T follicular helper cell (primary cell): ENCODE measurements at places on chromosomes 2 and 18.

- DNase-seq = no peak
These were observed 435.7 kb downstream of the ZEB2 start for GRCh38 chr2:144084114-144084661.

DNA sequence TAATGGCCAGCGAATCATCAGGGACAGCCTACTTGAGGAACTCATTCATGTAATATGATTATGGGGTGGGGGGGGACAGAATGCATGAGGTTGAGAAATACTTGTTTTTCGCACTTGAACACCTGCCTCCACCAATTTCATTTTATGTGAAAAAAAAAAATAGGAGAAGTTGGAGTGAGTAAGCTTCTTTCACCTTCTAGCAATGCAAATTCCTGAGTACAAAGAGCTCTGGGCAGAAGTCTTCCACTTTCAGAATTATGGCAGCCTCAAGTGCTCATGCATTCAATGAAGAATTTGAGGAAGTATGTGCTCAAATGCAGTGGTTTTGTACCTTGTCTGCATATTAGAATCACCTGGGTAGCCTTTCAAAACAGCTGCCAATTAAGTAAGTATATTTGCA lies 40.1 kb upstream of the GPD2 start:
- no peak for DNase-seq

DNA sequence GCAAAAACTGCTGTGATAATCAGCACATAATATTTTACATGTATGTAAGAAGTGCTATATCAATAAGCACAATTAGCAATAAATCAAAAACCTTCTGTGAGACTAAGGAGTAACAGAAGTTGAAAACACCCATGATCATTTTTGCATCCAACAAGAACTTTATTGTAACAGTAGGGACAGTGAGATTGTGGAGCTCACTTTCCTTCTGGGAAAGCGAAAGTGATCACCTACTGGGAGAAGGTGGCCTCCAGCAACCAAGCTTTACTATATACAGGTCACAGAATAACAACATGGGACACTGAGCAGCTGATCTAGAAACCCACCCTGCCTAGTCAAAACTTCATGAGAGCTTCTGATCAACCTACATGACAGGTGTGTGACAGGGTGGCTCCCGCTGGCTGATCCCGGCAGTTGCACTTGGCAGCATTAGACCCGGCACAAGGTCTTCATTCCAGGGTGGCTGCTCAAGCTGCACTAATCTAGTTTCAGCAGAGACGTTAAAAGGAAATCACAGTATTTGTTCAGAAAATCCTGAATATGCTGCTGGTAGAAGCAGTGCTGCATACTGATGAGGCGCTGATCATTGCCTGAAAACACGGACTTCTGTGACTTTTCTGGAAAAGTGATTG lies 63.5 kb upstream of the ARL5A start:
- DNase-seq = no peak

GRCh38 chr2:129877795-129878775 lies 101.4 kb upstream of the RAB6C start:
- no peak for DNase-seq

DNA sequence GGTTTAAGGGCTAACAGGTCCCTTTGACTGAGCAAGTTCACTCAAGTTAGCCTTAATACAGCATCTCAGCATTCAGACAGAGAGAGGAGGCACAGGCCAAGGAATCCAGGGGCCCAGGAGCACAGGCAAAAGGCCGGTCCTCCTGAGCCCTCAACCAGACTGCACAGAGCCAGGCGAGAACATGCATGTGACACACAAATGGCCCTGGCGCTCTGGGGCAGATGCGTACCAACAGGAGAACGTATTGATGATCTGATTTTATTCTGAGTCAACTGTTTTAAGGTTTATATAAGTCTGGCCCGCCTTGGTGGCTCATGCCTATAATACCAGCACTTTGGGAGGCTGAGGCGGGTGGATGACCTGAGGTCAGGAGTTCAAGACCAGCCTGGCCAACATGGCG lies 34.9 kb downstream of the KCNIP3 start:
- DNase-seq = no peak

DNA sequence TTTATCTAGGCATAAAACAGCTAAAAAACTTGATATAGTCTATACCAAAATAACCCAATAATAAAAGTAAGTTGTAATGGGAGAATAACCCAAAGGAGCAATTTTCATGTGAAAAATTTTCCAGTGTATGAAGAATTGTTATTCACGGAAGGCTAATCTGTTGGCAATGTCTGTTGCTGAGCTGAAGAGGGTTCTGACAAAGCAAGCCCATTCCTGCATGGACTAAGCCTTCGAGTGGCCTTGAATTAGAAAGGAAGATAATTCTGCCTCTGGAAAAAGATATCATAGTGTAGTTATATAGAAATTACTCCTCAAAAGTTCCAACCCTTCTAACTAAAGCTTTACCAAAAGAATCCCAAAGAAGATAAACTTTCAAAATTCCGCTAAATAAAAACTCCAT lies 101.5 kb downstream of the MAP2 start:
- no peak for DNase-seq

DNA sequence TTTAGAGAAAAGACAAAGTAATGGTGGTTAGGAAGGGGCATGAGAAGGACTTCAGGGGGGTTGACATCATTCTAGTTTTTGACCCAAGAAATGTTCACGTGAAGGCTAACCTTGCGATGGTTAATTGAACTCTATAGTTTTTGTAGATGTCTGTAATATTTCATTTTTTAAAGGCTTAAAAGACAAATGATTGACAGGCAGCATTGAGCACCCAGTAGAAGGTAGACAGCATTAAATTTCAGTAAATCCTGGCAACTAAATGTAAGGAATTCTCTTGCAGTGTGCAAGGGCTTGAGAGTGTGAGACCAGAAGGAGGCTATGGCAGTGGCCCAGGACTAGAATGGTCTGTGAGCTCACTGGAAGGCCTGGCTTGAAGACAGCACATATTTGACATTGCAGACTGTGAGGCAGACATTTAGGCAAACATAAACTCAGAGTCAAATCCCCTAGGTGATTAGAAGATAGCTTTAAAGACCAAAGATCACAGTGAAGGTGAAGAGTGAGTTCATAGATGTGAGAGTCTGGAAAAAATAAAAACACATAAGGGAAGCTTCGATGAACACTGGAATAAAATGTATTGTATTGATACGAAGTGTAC lies 100.1 kb upstream of the MAP4K4 start:
- DNase-seq = no peak

- no peak for DNase-seq
These were observed 203.1 kb downstream of the KLHL29 start for GRCh38 chr2:23588106-23588505.

DNA sequence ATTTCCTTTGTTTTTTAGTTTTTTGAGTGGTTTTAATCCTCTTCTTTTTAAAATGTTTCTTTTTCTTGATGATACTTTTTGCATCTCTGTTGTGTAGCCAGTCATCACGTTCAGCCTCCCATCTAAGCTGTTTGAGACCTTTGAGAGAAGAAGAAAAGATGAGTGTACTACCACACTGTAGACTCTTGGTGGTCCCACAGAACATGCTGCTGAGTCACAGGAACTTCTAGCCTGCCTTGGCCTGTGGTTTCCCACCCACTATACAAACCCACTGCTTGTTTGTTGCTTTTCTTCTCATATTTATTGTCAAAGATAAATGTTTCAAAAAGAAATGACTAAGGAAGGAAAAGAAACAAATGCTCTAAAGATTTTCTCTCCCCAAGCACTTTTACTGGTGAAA lies 5.5 kb downstream of the CEBPZOS start:
- DNase-seq = no peak

GRCh38 chr2:128399690-128400291 lies 81.1 kb upstream of the HS6ST1 start:
- DNase-seq = no peak

DNA sequence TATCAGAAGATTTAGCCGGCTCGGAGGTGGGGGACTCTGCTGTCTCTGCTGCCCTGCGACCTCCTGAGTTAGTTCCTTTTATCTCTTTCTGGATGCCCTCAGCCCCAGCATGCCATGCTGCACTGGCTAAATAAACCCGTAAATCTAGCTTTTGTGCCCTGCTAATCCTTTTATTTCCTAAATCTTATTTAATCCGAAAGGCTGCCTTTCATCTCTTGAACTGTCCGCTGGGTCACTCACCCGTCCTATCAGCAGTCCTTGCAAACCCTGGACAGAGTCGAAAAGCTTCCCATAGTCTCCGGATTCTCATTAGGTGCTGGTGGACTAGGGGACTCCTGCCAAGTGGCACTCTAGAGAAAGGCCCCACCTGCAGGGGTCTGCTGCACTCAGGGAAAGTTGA lies 122.0 kb upstream of the APCDD1 start:
- DNase-seq = no peak

GRCh38 chr2:233248999-233249398 lies 2.5 kb upstream of the ATG16L1 start:
- DNase-seq = no peak

- DNase-seq = no peak
These were observed 215.7 kb downstream of the DYSF start for GRCh38 chr2:71669058-71669456.

- no peak for DNase-seq
These were observed 260.6 kb downstream of the PAX3 start for GRCh38 chr2:222038067-222038802.

- no peak for DNase-seq
These were observed 1087.9 kb downstream of the CBLN2 start for GRCh38 chr18:71456206-71456605.
